ENCODE measurements at places on chromosomes 4 and X.
A peak's percentile ranks its signal among the peaks of the same experiment; 100 is the strongest.

- no peak for DNase-seq
These were observed 71.3 kb upstream of the LHFPL1 start for GRCh38 chrX:112751076-112751475.

GRCh38 chr4:35725131-35725530, 519.2 kb downstream of the ARAP2 start:
- DNase-seq, result no peak

DNA sequence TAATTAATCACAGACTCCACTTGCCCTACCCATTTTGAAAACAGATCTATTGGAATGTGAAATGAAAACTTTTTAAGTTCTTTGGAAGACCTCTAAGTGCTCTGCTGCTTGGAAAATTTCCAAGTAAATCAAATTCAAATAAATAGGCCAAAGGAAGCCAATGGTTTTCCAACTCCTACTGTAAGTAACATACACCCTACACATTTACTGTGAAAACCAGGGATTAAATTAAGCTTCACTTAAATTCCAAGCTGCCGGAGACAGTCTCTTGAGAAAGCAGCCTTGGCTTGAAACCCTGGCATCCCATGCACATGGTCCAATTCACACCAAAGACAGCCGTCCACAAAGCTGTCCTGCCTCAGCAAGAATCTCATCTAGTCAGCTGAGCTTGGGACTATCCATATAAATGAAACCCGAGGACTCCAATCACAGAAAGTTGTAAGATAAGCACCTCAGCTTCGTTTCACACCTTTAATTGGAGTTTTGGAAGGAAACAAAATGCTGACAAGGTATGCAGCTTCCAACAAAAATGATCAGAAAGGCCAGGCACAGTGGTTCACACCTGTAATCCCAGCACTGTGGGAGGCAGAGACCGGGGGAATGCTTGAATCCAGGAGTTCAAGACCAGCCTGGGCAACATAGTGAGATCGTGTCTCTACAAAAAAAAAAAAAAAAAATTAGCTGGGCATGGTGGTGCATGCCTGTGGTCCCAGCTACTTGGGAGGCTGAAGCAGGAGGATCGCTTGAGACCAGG, 88.6 kb downstream of the APBB2 start:
- no peak for DNase-seq

- DNase-seq, result no peak
These were observed 2.1 kb downstream of the PLCXD1 start for GRCh38 chrX:283115-283845.

DNA sequence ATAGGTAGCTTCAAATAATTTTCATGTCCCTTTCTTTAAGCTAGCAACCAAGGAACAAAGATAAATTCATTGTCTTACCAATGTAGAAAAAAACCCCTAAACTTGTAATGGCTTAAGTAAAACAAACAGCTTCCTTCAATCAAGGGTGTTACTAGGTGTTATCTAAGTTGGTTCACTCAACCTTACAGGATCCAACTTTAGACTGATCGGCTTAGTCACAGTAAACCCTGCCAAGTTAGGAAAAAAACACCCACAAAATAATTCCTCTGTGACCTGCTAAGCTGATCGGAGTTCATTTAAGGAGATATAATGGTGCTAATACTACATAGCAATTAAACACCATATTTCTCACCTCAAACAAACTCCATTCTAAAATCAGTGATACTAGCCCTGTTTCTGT, 10.1 kb downstream of the AIFM1 start:
- DNase-seq, result no peak

DNA sequence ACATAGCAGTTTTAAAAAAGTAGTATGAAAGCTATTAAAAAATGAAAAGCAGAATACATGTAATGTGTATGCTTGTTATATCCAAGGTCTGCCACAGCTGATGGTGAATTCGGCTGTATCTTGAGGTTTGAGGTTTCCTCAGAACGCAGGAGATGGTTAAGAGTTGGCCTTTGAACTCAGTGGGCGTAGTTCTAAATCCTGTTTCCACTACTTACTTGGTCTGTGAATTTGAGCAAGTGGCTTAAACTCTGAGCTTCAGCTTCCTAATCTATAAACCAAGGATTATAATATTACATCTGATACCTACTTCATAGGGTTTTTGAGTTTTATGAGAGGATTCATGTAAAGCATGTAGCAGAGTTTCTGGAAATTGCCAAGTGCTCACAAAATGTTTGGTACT, 125.2 kb downstream of the STIM2 start:
- DNase-seq, result no peak

GRCh38 chr4:20391198-20391597, 139.5 kb downstream of the SLIT2 start:
- DNase-seq, result no peak

GRCh38 chr4:168118116-168118655, 25.8 kb downstream of the ANXA10 start:
- no peak for DNase-seq

DNA sequence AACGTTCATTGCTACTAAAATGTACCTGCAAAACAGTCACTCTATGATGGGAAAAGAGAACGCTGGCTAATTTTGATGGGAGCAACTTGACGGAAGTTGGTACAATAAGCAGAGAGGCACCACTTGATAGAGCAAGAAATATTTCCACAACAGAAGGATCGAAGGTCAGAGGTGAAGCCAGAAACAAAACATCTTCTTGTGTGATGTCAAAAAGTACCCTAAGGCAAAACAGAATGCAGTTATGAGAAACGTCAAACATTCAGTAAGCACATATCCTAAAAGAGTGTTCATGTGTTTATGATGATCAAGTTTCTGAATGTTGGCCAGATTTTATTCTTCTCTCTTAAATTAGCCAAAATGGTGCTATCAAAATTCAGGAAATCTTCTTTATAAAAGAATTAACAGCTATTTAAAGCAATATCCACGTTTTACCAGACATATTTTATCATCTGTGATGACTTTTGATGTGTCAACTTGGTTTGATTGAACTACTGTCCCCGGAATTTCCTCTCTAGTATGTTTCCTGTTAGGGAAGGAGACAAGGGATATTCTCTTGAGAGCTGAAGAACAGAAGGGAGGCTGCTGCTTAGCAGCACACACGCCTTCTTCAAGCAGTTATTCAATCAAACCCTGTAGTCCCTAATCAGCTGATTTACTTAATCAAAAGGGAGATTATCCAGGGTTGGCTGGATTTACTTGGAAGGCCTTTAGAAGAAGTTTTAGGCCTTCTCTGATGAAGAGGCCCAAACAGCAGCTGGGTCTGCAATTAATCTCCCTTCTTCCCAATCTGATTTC, 15.7 kb downstream of the AASDH start:
- DNase-seq, result no peak

DNA sequence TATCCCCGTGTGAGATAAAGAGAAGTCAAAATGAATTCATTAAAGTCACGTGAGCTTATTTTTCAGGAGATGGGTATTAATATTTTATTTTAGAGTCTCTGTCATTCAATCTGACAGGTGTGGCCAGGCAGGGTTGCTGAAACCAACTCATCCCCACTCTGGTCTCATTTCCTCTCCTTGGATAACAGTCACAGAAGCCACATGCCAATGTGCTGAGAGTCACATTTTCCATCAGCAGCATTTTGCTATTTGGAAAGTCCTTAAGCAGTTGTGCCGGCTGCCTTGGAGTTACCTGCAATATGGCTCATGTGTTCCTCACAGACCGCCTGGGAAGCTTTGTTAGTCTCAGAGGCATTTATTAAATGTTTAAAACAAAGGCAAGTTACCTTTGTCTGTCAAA, 302.3 kb downstream of the DCHS2 start:
- no peak for DNase-seq

DNA sequence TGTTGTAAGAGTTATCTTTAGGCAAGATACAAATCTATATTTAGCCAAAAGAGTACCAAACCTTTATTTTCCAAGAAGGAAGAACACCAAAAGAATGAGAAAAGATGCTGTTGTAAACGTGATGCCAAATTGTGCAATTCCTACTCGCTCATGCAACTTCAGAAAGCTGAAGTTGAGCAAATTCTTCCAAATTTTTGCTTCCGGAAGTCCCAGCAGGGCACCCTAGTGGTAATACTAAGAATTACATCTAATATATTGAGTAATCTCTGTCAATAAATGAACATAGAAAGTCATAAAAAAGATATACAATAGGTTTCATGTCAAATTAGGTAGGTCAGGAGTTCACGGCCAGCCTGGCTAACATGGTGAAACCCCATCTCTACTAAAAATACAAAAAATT, 36.0 kb upstream of the SMARCAD1 start:
- DNase-seq, result no peak

DNA sequence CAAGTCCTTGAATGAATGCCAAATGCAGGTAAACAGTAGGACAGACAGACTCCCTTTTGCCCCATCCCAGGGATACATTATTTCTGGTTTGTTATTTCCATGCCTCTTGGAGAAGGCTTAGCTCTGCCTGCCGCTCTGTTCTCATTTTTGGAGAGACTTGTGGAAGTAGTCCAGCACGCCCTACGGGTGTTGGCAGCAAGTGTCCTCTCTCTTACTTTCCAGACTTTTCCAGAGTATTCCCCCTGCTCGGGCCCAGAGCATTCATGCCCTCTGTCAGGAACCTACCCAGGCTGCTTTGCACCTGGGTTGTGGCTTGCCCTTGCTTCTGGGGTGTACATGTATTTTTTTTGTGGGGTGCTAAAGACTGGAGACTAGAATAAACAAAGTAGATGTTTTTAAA, 15.3 kb downstream of the SLC34A2 start:
- no peak for DNase-seq

DNA sequence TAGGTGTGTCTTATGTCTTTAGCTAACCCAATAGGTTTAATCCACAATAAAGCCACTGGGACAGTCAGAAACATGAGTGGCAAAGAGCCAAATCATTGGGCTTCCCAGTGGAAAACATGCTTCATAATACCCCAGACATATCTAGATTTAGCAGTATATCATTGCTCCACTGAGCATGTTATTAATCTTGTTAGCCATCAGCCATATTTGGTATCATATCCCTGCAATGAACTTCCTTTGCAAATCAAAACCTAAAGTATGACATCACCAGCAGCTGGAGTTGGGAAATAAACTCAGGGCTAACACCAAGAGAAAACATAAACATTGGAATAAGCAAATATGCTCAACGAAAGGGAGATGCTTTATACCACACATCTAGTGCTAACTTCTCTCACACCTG, 280.8 kb upstream of the NOCT start:
- no peak for DNase-seq

GRCh38 chr4:13526658-13527057, 17.6 kb downstream of the NKX3-2 start:
- DNase-seq, result no peak

DNA sequence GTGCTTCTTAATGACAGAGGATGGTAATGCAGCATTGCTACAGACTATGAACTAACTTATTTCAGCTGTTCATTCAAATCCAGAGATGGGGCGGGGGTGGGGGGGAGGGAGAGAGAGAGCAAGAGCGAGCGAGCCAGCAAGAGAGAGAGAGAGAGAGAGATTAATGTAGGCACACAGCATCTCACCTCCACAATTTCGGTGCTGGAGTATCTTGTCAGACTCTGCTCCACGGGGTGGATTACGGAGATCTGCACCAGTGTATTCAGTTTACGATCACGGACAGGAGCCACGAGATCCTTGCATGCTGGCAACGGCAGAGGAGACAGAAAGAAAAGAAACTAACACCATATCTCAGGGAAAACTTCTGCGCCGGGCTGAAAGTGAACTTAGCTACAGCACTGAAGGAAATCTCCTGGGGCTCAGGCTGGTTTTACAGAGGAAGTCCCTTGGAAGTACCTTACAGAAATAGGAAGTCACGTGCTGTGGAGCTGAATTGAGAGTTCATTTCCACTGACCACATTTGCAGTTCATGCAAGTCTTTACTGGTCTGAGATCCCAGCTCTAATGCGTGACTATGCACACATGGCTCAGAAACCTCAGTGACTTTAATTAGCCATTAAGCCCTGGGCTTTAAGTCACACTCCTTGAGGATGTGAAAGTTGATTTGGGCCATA, 440.9 kb downstream of the INPP4B start:
- no peak for DNase-seq

GRCh38 chr4:85681221-85681657, 206.3 kb downstream of the ARHGAP24 start:
- no peak for DNase-seq

DNA sequence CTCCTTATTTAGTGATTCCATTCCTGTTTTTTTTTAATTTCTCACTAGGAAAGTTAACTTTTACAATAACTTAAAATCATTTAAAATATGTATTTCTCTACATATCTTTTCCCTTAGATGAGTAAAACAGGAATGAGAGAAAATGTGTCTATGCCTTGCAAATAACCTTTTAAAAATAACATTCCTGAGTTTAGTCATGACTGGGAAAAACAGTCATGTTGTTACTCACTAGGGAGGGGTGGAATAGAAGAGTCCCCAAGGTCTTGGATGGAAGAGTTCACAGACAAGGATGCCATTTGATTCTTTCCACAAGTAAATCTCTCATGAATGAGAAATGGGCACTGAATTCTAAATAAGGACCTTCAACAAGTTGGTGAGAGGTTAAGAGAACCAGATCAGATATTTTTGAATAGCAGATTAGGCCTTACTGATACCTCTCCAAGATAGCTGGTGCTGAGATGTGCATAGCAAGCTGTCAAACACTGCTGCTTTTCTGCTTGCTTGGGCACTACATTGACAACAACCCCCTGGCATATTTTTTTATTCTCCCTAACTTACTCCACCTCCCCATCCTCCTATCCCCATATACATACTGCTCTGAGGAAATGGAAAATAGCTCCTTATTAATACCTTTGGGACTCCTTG, 25.1 kb downstream of the UGDH start:
- DNase-seq, result no peak

GRCh38 chrX:24426340-24426913, 38.7 kb upstream of the PDK3 start:
- DNase-seq, result peak; percentile 7

GRCh38 chrX:37578045-37578444, 6.6 kb downstream of the LANCL3 start:
- no peak for DNase-seq

- DNase-seq, result no peak
These were observed 9.5 kb downstream of the FRG2 start for GRCh38 chr4:190017357-190018200.

- DNase-seq, result no peak
These were observed 3.9 kb downstream of the BST1 start for GRCh38 chr4:15706646-15707362.

- no peak for DNase-seq
These were observed 32.1 kb upstream of the HDAC8 start for GRCh38 chrX:72604705-72605104.

- DNase-seq, result no peak
These were observed 92.7 kb upstream of the AFAP1 start for GRCh38 chr4:8032381-8032780.

GRCh38 chr4:152540293-152540674, 4.4 kb upstream of the FBXW7 start:
- no peak for DNase-seq

GRCh38 chrX:4754878-4755604, 1041.6 kb upstream of the PRKX start:
- DNase-seq, result no peak

- DNase-seq, result no peak
These were observed 15.3 kb upstream of the PRR27 start for GRCh38 chr4:70138751-70139150.
